Dermis blood vessel endothelial cell (primary cell): ENCODE measurements at places on chromosomes 13 and 19. TPM values are rescaled to one million over a fixed set of nuclear protein-coding genes. Genes with fewer than 3 reads are reported as not detected.

IFI30 gene
- 8.0 and 8.5 TPM in 2 replicates for total RNA-seq

SCEL gene
- under 0.01 TPM in 1 of 2 replicates, not detected in the other for total RNA-seq

TEX101 gene
- total RNA-seq = not detected in 2 replicates

MTUS2 gene
- total RNA-seq = not detected in 2 replicates

CILP2 gene
- 0.17 TPM in 1 of 2 replicates, not detected in the other for total RNA-seq

CRX gene
- not detected in 2 replicates for total RNA-seq

KLK10 gene
- total RNA-seq = 0.09 and 1.0 TPM in 2 replicates

DZIP1 gene
- total RNA-seq = 4.0 and 5.3 TPM in 2 replicates
